ENCODE measurements at places on chromosomes 12 and 14.

- DNase-seq = no peak
Measured at GRCh38 chr14:99252443-99252939, 19.5 kb downstream of the BCL11B start.

GRCh38 chr12:91171476-91171875 lies 11.1 kb downstream of the DCN start:
- no peak for DNase-seq

DNA sequence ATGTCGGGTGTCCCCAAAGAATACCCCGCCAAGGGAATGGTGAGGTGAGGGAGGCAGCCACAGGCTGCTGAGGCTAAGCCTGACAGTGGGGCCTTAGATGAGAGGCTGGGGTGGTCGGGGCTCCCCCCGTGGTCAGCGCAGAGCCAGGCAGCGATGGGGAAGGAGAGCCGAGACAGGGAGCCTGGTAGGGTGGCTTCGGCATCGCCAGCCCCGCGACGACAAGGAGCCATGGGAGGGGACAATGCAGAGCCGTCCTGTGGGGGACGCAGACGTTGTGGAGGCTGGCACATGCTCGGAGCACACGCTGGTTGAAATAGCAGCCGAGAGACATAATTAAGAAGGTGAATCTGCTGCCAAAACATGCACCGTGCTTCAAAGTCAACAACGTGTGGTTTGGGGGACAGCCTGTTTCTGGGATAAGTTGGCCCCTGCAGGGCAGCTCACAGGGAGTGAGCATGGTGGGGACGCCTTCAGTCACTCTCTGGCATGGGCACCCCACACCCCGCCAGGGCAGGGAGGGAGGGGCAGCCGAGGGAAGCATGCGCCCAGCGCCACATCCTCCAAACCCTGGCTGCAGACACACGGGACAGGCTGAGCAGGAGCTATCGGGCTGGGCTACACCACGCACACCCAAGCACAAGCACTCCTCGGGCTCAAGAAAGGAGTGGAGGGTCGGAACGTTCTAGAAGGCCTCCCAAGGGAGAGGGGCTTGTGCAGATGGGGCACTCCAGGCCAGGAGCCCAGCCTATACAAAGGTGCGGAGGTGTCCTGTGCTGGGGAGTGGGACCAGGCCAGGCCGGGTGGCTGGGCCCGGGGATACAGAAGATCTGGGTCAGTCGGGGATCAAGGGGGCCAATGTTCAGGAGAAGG lies 66.6 kb upstream of the C14orf180 start:
- no peak for DNase-seq

GRCh38 chr12:50057000-50057841 lies at the start of gene ASIC1:
TSS of gene ASIC1 (plus strand) at chr12:50057596. CDS start at chr12:50058767, 1,171 bp downstream.
- DNase-seq = peak; percentile 42

GRCh38 chr14:38723959-38724358 lies 379.1 kb downstream of the SEC23A start:
- no peak for DNase-seq

DNA sequence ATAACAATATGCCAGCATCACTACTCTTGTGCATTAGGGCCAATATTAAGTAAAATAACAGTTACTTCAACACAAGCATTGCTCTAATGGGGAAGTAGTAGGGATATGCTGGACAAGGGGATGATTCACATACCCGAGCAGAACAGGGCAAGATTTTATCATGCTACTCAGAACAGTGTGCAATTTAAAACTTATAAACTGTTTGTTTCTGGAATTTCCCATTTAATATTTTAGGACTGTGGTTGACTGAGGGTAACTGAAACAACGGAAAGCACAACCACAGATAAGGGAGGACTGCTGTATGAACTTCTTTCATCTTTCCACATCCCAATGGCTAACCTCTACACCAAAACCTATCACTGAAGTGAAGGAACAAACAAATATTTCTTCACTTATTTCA lies 36.8 kb downstream of the SARNP start:
- DNase-seq = no peak

All from RPMI7951 (cell line).